ENCODE measurements at places on chromosomes 2 and 18.

DNA sequence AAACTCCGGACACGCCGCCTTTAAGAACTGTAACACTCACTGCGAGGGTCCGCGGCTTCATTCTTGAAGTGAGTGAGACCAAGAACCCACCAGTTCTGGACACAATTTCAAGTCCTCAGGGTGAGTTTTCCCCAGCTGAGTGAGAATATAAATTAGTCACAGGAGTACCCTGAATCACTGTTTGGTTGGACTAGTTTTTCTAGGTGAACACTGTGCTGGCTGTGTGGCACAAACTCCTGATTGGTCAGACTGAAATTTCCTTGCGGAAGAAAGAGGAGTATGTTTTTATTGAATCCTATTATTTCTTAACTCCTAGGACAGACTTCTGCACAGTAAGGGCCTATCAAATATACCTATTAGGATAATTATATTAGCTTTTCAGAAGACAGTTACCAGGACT lies 288.1 kb upstream of the UBE2E3 start:
- no peak for DNase-seq

- no peak for DNase-seq
These were observed 1719.2 kb upstream of the LRRTM1 start for GRCh38 chr2:82023710-82024109.

DNA sequence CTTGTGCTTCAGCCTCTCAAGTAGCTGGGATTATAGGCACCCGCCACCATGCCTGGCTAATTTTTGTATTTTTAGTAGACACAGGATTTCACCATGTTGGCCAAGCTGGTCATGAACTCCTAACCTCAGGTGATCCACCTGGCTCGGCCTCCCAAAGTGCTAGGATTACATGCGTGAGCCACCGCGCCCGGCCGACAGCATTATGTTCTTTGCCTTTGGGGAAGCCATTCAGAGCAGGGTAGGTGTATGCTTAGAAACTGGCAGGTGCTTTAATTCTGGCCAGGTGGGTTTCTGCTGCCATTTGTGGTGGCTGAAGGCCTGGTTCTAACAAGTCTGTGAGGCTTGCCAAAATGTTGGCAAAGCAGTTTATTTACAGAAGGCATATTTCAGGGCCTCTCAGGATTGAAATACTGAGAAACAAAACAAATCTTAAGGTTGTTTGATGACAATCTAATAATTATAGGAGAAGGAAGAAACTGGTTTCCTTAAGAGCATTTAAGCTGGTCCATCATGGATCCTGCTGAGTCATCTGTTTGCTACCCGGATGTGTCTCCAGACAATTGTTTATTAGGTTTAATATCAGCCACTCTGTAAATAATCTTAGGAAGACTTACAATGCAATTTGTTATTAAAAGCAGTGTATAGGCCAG lies 16.0 kb downstream of the SLC20A1 start:
- no peak for DNase-seq

GRCh38 chr18:39329496-39330275 lies 1764.1 kb upstream of the CELF4 start:
- DNase-seq = no peak

DNA sequence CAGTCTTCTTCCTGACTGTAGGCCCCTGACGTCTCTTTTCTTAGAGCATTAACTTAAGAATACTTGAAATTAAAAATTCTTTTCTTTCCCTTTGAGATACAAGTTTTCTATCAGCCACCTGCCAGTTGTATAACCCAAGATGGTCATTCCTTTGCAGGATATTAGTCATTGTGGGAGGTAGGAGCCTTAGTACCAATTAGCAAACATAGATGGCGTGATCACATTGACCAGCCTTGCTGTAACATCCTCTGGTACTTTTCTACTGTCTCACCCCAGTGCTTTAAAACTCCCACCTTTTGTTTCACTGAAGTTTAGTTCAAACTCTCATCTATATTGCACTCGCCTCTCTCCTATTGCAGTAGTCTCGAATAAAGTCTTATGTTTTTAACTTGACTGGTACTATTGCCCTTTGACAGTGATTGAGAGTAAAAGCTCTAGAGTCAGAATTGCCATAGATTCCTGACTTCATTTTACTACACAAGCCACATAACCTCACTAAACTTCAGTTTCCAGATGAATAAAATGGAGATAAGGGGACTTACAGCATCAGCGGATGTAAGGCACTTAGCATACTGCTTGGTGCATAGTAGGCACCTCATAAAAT lies 74.1 kb downstream of the VRK2 start:
- no peak for DNase-seq

- DNase-seq = no peak
These were observed 10.3 kb downstream of the CYP1B1 start for GRCh38 chr2:38065502-38066135.

DNA sequence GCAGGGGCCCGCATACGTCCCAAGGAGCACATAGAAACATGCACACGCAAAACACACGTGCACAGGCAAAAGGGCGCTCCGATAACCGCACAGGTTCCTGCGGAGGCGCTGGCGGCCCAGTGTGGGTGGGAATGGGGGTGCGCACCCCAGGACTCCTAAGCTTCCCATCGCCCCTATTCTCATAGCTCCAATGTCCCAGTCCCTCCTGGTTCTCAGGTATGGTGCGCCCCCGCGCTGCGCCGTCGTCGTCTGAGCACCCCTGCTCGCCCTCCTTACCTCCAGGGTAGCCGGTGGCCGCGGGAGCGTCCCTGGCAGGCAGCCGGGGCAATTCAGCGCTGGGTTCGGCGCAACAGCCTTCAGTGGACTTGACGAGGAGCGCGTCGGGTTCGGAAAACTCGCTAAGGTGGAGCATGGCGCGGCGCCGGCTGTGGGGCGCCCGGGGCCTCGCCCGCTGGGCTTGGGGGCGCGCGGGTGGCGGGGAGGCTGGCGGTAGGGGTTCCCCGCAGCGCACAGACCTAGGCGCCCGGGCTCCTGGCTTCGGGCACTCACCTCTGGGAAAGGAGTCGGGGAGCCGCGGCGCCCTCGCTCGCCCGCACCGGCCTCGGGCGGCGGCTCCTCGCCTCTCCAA lies 328 bp downstream of the EGR4 start:
- DNase-seq = no peak

- no peak for DNase-seq
These were observed 9.6 kb downstream of the ANTXR1 start for GRCh38 chr2:69022548-69022947.

- peak; percentile 49 for DNase-seq
These were observed 69.2 kb downstream of the EHBP1 start for GRCh38 chr2:62774555-62775366.

DNA sequence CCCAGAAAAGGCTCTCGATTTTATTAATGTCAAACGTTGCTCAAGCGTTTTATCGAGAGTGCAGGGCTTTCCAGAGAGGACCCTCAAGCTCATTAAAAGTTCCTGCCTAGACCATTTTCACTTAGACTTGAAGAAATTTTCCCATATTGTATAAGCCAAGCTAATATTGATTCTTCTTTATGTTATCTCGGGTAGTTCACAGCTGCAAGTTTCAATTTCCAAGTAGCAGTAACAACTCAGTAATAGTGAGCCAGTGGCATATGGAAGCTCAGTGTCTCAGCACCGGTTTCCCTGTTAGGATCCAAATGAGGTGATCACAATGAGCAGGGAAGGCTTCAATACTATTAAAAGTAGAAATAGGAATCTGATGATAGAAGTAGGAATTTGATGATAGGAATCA lies 274.5 kb downstream of the TMX3 start:
- DNase-seq = no peak

DNA sequence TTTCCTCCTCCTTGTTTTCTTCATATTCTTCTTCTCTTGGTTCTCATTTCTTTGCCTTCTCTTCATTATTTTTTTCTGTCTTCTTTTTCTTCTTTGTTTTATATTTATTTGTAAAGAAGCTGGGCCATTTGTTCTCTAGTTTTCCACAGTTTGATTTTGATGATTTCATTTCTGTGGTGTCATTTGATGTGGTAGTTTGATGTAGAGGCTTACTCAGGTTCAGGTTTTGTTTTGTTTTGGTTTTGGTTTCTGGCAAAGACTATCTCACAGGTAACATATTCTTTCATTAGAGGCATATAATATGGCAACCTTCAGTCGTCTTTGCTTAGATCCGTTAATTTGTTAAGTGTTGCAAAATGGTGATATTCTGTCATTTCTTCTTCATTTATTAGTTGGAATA lies 75.3 kb downstream of the BABAM2 start:
- DNase-seq = no peak

GRCh38 chr2:119369845-119370244 lies 3.1 kb downstream of the DBI start:
- DNase-seq = no peak

DNA sequence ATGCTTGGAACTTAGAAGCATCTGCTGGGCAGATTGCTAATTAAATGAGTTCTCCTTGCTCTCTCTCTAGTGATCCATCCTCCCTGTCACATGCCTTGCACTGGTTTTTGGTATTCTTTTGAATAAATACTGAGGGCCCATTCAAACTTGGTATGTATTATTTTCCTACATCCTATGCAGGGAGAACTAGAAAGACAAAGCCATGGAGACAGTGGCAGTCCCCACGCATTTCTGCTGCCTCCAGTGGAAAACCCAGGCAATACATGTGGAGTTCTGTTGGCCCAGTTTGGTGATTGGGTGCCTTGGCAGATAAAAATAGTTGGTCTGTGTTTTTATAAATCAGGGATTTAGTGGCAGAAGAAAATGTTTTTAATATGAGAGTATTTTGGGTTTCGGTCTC lies 68.7 kb downstream of the DIS3L2 start:
- DNase-seq = no peak

DNA sequence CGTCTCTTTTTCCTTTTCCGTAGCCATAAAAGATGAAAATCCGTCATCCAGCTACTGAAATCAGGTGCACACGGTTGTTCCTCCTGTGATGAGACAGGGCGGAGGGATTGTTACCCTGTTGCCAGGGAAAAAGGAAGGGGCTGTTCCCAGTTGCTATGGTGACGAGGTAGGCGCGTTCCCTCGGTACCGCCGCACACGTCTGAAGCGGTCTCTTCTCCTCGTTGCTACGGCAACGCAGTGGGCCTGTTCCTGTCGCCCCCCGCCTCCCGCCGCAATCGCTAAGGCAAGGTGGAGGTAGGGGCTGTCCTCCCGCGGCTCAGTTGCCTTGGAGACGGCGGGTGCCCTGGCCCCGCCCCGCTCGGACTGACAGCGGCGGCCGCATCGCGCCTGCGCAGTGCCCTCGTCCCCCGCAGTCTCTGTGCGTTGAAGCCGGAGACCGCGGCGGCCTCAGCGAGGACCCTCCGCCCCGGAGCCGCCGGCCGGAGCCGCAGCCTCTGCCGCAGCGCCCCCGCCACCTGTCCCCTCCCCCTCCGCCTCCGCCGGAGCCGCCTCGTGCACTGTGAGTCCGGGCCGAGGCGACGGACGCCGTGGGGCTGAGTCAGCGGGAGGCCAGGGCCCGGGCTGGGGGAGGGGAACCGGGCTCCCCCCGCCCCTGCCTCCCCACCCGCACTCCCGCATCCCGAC lies at the start of gene MAPRE3:
MAPRE3 (plus strand) TSS at position 394 of the 684 bp plus-strand sequence. CDS start 51,582 bp downstream, outside the sequence.
- peak; percentile 53 for DNase-seq

GRCh38 chr18:77030201-77030600 lies 102.4 kb downstream of the MBP start:
- no peak for DNase-seq

DNA sequence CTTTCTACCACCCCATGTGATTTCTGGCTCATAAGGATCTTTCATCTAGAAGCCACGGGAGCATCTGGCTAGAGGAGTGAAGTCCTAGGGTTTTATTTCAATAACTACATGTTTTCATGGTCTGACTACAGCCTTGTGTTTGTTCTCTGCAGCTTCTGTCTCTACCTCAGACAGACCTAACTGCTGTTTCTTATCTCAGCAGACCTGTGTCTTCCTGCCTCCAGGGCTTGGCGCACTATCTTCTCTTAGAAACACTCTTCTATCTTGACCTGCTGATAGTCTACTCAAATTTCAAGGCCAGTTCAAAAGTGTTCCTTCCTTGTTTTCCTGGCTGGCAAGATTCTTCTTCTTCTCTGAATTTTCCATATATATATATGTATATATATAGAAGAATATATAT lies 11.0 kb upstream of the TRIB2 start:
- no peak for DNase-seq

DNA sequence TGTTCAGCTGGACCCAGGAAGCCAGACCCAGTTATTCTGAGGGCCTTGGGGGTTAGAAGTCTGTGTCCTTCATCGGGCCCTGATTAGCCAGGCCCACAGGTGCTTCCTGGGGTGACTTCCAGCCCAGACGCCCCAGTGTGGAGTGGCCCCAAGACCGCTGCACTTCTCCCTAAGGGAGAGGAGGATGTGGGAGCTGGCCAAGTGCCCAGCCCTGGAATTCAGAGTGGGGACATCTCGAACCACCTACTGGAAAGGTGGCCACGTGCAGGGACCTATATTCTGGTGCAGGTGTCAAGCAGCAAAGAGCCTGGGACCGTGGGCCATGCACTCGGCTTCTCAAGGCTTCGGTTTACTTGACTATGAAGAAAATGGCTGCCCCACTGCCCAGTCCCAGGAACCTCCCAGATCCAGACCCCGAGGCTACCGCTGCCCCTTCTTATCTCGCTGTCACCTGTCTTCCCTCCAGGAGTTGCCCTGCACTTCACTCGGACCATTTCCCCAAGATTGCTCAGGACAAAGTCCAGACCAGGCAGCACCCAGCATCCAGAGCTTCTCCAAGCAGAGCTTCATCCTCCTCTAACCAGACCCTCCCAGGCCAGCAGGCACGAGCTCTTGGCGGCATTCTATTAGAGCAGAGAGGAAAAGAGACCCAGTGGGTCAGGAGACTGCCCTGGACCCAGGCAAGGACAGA lies 142.8 kb upstream of the ID2 start:
- no peak for DNase-seq

- no peak for DNase-seq
These were observed 40.5 kb downstream of the RDH14 start for GRCh38 chr2:18519914-18520450.
